Urinary bladder (tissue), 4 donors: ENCODE measurements at places on chromosomes 7 and 10.

DNA sequence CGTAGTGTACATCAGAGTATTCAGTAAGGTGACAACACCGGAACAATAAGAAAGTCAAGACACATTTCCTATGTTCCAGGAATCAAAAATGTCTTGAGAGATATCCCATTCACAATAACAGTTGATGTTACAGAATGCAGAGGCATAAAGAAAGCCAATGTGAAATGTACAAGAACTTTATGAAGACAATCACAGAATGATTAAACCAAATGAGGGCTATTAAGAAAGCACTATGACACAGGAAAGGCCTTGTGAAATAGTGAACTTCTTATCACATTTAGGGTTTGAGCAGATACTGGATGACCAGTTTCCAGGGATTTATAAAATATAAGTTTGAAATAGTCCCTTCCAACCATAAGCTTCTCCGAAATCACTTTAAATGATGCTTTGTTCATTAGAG, 52.7 kb downstream of the VWDE start:
- no peak for DNase-seq

DNA sequence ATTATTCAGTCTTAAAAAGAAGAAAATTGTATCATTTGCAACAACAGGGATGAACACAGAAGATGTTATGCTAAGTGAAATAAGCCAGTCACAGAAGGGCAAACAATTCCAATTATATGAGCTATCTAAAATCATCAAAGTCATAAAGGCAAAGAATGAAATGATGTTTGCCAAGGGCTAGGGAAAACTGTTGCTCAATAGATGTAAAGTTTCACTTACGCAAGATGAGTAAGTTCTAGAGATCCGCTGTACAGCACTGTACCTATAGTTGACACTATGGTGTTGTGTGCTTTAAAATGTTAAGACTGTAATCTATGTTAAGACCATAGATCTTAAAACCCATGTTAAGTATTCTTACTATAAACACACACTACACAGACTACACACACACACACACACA, 904.6 kb upstream of the LRRN3 start:
- DNase-seq = no peak

- DNase-seq = no peak
Measured at GRCh38 chr7:20222219-20222828, 5.1 kb upstream of the MACC1 start.

DNA sequence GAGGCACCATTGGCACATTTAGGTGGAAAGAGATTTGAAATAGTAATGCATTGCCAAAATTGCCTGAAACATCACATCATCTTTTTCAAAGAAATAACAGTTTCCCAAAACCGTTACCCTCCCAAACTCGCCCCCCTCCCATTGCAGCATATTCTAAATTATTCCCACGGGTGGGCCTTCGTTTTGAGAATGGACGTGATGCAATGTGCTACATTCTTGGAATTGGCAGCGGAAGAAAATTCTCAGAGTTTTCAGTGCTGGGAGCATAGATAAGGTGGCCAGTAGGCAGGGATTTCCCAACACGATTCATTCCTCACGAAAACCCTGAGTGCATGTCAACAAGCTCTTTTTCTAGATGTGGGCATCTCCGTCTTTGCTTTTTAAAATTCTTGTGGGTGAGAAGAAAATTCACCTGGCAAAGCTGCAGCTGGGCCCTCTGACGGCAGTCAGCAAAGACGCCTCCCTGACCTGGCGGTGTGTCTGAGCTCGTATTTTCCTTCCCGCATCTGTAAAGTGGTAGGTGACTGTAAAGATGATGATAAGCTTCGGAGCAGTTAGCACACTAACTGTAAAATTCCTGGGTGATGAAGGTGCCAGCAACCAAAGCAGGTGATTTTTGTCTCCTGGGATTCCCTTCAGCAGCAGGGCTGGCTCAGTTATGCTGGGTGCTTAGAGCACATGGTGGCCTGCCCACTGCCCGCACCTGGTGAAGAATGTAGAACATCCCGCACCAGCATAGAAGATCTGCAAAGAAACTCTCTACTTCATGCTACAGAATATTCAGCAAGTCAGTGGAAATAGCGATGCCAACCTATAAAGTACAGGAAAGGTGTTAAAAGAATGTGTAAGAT, 141.9 kb upstream of the KLF6 start:
- DNase-seq = no peak

DNA sequence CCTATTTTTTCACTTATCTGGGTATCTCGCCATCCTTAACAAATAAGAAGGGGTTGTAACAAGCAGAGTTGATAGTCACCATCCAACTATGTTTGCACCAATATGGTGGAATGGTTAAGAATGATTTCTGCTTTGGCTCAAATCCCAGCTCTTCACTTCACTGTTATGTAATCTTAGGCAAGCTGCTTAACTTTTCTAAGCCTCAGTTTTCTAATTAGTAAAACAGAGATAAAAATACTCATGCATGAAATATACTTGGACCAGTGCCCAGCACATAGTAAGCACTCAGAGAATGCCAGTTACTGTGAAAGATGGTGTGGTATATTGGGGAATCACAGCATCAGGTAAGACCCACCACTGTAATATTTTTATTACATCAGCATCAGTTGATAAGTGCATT, 33.6 kb downstream of the ABCB1 start:
- DNase-seq = no peak

DNA sequence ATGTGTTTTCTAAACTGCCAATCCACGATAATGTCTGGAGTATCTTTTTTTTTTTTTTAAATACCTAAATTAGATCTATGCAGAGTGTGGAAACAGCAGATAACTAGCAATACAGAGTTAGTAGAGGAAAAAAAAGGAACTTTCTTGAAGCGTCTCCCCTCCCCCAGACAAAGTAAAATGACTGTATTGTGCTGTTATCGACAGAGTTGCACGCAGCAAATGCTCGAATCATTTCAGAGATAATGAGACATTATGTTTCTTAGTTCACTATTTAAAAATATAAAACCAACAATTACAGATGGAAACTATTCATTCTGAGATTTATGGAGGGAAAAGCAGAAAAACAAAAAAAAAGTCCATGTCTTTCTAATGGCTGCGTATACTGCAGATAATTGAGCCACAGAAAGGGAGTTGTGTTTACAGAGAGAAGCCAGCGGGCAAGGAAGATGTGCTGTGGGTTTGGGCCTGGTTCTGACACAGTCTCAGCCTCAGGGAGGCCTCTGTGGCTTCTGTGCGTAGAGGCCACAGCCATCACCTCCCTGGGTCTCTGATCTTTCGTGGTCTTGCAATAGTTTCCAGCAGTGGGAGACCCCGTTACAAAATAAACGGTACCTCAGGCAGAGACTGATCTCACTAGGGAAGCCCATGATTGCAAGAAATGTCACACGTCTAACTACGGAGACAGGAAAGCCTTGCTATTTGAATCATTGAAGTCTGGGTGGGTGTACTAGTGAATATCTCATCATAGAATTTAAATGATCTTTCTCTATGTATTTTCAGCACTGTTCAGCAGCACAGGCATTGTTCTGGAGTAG, 19.1 kb upstream of the KLF6 start:
- DNase-seq = no peak

DNA sequence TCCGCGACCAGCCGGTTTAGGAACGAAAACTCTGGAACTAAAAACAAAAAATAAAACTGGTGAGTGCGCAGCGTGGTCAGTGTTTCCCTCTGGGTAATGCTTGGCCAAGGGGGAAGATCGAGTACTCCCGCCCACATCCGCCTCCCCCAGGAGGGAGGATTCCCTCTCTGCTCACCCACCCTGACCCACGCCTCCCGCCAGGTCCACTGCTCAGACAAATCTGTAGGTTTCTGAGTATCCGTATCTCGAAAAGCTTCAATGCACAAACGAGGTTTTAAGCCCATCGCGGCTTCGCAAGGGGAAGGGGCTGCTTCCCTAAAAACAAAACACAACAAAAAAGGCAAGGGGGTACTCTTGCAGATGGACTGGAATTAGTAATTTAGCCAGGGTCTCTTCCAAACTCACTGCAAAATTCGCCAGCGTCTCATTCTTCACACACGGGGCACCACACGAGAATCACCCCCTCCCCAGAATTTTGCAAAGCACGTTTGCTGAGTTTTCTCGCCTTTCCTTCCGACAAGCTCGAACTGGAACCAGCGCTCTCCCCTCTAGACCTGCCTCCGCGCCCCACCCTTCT, 75.2 kb downstream of the INSIG1 start:
- DNase-seq = no peak

DNA sequence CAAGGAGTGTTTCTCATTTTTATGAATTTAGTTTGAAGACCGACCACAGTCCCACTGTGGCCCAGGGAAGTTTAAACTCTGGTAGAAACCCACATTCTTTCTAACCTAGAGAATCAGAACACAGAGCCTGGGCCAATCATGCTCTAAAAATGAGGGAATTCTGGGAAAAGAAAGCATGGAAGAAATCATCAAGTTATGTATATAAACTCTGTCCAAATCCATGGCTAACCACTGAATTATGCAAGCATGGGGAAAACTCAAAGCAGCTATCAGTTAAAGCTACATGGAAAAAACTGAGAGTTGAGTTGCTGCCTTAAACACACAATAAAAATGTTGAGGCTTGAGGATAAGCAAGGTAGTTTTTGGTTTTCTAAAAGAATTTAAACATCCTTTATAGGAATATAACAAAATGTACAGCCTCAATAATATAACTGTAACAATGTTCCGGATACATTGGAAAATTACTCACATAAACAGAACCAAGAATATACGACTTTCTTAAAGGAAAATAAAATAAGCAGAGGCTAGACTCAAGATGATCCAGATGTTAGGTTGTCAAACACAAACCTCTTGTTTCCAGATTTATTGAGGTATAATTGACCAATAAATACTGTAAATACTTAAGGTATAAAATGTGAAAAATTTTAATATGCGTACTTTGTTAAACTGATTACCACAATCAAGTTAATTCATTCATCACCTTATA, 311.2 kb upstream of the GNAI1 start:
- DNase-seq = no peak

- no peak for DNase-seq
Measured at GRCh38 chr10:50846753-50847152, 38.7 kb downstream of the A1CF start.

- DNase-seq = no peak
Measured at GRCh38 chr7:75809396-75809795, 4.2 kb downstream of the CCL24 start.

DNA sequence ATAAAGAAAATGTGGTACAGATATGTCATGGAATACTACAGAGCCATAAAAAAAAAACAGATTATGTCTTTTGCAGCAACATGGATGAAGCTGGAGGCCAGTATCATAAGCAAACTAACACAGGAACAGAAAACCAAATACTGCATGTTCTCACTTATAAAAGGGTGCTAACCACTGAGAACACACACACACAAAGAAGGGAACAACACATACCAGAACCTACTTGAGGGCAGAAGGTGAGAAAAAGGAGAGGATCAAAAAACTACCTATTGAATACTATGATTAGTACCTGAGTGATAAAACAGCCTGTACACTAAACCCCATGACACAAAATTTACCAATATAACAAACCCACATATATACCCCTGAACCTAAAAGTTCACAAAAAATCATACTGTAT, 144.6 kb downstream of the TPK1 start:
- no peak for DNase-seq

DNA sequence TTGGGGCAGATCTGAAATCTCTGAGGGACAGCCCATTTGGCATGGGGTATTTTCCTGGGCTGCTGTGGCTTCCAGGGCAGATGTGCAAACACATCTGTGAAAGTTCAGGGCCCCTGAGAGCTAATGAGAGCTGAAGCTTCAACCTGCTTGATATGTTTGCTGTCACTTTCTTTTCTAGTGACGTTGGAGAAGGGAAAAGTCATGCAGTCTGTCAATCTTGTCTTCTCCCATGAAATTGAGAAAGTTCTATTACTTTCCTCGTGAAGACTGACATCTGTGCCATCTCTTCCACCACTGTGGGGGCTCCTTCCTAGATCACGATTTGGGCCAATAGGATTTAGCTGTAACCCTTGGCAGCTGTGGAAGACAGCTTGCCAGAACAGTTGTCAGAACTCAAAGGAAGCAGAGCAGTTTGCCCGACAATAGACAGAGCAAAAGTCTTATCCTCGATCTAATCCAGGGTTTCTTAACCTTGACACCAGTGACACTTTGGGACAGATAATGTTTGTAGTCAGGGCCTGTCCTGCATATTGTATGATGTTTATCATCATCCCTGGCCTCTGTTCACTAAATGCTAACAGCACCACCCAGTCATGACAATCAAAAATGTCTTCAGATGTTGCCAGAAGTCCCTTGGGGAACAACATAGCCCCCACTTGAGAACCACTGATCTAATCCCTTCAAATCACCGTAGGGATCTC, 586.5 kb downstream of the LRMDA start:
- no peak for DNase-seq

DNA sequence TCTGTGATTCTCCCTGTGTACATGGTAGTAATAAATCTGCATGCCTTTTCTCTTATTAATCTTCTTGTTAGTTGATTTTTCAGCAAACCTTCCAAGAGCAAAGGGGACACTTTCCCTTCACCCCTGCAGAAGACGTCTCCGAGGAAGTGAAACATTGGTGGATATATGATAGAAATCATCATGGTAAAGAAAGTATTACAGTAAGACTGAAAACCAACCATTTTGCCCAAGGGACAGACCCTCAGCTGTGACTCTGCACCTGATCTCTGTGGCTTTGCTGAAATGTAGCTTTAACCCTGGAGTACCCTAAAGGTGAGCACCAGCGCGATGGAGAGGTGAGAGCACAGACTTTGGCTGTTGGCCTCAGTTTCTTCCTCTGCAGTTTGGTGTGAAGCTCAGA, 32.8 kb upstream of the MYO3A start:
- no peak for DNase-seq

GRCh38 chr10:102119417-102120141, 589 bp downstream of the LDB1 start:
- DNase-seq = no peak

- DNase-seq = no peak
Measured at GRCh38 chr7:27250557-27251070, 8.0 kb downstream of the EVX1 start.

- DNase-seq = no peak
Measured at GRCh38 chr7:148337246-148337965, 253.2 kb upstream of the C7orf33 start.

DNA sequence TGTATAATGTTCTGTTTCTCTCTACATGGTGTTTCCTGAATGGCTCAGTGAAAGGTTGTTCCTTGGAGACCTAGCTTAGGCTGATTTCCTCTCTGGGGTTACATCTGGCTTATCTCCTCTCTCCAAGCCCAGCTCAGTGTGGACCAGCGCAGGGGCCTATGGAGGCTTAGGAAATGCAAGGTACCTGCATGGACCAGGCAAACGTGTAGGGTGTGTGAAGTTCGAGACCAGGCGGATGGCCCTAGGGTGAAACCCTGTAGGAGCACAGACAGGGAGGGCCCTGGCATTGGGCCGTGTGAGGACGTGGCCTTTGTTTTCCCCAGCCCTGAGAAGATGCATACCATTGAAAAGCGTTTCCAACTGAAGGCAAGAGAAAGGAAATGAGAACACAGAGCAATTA, 59.0 kb downstream of the DOCK1 start:
- DNase-seq = no peak
